Motor neuron (in vitro differentiated cells): ENCODE measurements at places on chromosomes 1 and 21.

DNA sequence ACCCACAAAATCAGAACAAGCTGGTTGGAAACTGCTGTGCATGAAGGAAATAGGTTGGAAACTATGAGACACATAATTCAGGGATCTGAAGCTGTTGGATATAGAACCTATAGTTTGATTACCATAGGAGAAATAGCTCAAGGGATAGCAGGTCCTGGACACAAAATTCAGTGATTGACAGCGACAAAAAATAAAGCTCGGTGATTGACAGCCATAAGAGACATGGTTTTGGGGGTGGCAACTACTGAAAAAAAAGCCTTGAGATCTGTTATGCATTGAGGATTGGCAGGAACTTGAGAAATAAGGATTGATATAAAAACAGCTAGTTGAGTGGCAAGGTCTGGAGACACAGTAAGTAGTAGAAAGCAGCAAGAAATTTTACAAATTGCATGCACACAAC is at the start of gene KRTAP25-1:
Gene KRTAP25-1, minus strand, starts transcription at position 300 of the 400 bp plus-strand sequence. Its CDS starts 24 bp downstream, at position 276.
- no peak for ATAC-seq

DNA sequence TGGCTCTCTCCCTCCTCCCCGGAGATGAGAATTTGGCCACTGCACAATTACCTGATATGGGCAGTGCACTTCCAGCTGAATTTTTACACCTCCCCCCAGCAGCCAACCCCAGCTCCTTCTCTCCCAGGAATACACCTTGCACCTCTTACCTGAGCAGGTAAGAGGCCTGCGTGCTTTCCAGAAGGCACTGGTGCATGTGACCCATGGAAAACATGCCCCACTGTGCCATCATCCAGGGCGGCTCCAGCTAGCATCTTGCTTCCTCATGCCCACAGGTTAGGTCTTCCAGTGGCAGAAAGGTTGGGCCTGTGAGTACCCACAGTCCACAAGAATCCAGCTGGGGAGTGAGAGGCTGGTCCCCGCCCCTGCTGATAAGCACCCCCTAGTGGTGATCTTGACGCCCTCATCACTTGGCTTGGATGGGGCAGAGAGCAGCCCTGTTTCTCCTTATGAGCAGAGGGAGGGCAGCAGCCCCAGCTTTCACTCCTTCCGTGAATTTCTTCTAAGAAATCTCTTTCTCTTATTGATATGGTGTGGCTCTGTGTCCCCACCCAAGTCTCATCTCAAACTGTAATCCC is 57.8 kb downstream of the EDARADD start:
- no peak for ATAC-seq

GRCh38 chr1:47188791-47189785 is 748 bp downstream of the PDZK1IP1 start:
- ATAC-seq = no peak

DNA sequence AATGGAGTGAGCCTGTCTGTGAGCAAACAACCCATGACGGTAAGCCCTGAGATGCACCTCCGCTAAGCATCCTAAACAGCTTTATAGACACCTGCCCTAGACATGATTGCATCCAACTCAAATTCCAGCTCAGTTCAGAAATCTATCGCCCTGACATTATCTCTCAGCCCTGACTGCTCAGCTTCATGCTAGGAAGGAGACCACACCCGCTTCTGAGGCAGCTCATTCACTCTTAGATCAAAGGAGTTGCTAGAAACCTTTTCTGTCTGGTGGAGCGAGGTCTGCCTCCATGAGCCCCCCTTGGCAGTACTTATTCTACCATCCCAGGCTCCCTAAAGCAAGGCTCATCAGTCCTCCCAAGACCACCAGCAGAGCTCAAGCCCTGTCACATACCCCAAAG is 17.0 kb downstream of the IL10RB start:
- no peak for ATAC-seq

- no peak for ATAC-seq
Observed at GRCh38 chr1:231000639-231001038, 21.7 kb downstream of the ARV1 start.

GRCh38 chr1:17232759-17233661 is 15.9 kb upstream of the PADI3 start:
- no peak for ATAC-seq

DNA sequence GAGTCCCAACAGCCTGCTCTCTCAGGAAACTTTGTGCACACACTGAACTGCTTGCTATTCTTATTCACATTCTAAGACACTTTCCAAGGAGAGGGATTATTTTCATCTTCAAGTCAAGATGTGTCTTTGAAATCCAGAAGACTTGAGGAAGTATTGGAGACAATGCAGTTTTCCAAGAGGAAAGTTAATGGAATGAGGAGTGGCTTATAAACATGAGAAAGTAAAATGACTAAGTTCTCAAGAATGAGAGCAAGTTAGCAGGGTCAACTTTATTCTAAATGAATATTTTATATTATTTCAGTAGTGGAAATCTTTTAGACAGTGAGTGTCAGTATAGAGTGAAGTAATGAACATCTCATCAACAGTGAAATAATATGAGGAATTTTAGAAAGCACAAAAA is 1239.3 kb downstream of the MRPL39 start:
- no peak for ATAC-seq

DNA sequence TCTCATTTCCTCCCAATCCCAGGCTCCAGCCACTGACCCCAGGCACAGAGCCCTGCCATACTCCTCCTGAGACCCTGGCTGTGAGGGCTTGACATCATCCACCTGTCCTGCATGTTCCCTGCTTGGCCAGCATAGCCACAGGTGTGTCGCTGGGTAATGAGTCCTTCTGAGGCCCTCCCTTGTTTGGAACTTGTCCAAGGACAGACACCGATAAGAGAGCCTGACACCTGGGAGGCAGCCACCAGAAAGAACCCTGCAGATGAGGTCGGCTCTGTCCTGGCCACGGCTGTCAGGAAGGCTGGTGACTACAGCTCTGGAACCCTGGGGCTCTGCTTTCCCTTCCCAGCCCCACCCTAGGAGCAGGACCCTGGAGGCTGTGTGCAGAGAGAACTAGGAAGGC is 34.6 kb downstream of the TMEM63A start:
- ATAC-seq = no peak

- ATAC-seq = no peak
Observed at GRCh38 chr1:51097171-51097570, 4.9 kb upstream of the C1orf185 start.

GRCh38 chr1:91622616-91623015 is 122.0 kb downstream of the CDC7 start:
- ATAC-seq = no peak
